HCEC 1CT (cell line): ENCODE measurements at places on chromosomes 5 and 9.

- no peak for DNase-seq
These were observed 215.2 kb downstream of the AUH start for GRCh38 chr9:91146391-91147019.

DNA sequence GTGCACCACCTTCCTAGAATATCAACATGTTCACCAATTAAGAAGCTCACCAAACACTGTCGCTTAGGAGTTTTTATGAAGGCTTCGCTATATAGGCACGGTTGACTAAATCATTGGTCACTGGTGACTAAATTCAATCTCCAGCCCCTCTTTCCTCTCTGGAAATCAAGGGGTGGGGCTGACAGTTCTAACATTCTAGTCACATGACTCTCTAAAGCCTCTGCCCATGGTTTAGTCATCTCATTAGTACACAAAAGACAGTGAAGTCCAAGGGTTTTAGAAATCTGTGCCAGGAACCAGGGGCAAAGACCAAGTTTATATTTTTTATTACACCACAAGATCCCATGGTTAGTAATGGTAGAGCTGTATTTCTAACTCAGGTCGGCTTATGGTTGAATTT is 243.2 kb downstream of the ELAVL2 start:
- DNase-seq, result no peak

DNA sequence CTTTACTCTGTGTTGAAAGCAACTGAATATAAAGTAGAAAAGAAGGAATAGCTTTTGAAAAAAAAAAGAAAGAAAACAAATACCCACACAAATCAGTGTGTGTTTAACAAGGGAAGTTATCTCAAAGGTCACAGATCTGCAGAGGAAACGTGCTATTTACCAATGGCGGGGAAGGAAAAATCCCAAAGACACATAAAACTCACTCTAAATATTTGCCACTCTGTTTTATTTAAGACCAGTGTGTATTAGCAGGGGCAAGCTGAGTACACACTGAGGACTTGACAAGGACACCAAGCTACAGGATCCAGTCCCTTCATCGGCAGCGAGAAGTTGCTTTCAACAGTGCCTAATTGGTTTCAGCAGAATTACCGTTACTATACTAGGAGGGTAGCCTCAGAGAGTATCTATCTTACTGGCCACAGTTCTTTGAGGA is 252.5 kb downstream of the DEPDC1B start:
- no peak for DNase-seq

DNA sequence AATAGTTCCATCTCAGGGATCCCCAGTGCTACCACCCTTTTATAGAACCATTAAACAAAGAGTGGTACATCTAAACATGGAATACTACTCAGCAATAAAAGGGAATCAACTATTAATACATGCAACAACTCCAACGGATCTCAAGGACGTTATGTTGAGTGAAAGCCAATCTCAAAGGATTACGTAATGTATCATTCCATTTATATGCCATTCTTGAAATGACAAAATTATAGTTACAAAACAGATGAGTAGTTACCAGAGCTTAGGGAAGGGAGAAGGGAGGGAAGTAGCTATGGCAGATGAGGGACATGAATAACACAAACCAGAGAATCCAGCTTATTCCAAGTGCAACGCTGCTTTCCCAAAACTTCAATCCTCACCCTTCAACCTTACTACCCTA is 69.5 kb downstream of the ACTL7B start:
- DNase-seq, result no peak

- no peak for DNase-seq
These were observed 141.0 kb downstream of the GADD45G start for GRCh38 chr9:89745601-89746376.
